ENCODE measurements at places on chromosomes 7 and 10.

GRCh38 chr7:94336009-94336408 lies 58.7 kb upstream of the COL1A2 start:
- no peak for DNase-seq

GRCh38 chr10:113523071-113523470 lies 29.8 kb upstream of the HABP2 start:
- no peak for DNase-seq

- DNase-seq: no peak
Observed at GRCh38 chr7:9958486-9958885, 1015.2 kb upstream of the PHF14 start.

DNA sequence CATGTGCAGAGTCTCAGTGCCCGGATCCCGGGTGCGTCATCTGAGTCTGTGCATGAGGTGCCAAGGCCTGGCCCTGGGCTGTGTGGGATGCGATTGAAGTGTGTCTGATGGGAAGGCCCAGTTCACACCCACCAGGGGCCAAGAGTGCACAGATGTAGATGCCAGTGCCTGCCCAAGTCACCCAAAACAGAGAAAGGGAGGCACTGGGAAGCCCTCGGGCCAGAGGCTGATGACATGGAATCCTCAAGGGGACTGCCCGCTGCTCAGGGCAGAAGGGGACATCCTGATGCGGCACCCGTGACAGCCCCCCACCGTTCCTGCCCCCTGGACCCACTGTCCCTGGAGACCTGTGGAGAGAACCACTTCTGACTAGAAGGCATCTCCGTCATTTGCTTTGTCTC lies 72.2 kb upstream of the ZNF479 start:
- DNase-seq: no peak

DNA sequence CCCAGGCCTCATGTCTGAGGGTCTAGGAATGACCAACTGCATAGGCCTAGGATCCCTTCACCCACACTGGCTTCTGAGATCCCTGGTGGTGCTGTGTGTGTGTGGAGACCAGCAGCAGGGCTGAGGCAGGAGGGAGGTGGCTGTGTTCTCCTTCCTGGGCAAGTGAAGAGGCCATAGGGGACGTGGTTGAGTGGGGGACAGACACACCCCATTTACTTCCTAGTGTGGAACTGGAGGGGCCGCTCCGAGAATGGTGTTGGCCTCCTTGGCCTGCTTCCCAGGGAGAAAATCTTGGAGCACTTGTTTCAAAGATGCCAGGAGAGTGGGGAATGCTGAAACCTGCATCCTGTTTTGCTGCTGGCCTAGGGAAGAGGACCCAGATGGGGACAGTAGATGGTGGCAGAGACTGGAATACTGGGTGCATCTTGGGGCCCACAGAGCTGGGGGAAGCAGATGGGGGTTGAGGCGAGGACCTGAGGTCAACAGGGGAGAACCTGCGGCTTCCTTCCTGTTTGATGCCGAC lies 19.1 kb downstream of the UBTD1 start:
- no peak for DNase-seq

DNA sequence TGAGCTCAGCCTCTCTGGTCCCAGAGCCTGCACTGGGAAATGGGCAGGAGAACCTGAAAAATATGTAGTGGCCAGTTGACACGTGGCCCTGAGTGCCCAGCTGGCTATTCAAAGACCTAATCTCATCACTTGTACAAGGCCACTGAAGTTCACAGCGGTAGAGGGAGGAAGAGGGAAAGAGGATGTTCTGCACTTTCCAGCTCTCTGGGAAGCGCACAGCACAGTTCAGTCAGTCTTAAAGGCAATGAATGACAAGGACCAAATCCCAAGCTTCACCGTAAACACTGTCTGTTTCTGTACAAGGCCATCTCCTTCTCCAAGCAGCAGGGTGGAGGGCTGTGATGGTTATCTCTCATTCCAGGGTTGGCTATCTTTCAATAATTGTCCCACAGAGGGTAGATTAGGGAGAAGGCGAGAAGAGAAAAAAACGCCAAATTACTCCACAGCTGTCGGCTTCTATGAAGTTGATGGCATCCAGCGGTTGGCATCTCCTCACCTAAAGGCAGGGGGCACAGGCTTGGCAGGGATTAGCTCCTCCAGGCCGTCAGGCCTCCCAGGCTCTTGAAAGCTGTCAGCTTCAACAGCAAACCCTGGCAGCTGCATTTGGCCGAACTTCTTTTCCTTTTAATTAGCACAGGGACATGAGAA lies 10.6 kb downstream of the SFMBT2 start:
- DNase-seq: no peak

DNA sequence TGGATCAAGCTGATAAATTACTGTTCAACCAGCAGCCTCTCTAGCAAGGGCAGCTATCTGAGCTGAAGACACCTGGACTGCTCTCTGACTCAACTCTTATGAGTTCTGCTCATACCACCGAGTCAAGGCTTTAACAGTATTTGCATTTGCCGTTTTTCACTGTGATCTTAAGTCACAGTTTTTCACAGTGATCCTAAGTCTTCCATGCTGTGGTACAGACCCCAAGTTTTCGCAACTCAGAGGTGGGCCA lies 31.3 kb downstream of the PIP4K2A start:
- DNase-seq: no peak

- DNase-seq: no peak
Observed at GRCh38 chr10:75294518-75294865, 58.7 kb upstream of the COMTD1 start.

GRCh38 chr10:52908478-52908877 lies 135.9 kb upstream of the MBL2 start:
- no peak for DNase-seq

DNA sequence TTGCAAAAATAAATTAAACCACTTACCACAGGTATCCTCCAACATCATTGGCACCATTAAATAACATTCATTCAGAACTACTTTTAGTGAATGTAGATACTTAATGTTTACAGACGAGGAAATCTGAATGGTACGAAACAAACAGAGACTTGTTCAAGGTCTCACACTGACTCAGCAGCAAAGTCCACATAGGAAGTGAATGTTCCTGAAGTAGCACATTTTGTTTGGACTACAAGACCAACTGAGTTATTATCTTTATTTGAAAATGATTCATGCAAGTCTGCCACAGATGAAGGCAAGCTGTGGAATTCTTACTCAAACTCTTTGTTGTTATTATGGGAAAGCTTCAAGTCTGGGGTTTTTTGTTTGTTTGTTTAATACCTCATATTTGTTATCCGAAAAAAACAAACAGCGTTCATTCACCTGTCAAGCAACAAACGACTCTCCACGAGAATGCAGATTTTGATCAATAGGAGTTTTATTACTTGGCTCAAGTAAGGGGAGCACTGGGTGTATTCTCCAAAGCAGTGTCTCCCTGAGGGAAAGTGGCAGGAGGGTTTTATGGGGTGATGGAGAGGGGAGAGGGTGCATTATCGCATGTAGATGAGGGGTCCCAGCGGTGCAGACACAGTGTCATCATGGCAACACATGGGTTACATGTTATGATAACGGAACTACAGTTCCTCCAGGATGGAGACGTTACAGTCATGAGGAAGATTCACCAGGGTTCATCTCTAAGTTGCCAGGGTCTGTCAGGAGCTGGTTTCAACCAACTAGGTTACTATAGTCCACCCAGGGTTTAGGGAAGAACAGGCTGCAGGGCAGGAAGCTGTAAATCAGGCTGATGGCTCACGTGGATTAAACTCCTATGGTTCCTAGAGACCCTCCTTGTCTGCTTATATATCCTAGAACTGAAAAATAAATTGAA lies 147.7 kb upstream of the AKR1E2 start:
- DNase-seq: peak; percentile 93

DNA sequence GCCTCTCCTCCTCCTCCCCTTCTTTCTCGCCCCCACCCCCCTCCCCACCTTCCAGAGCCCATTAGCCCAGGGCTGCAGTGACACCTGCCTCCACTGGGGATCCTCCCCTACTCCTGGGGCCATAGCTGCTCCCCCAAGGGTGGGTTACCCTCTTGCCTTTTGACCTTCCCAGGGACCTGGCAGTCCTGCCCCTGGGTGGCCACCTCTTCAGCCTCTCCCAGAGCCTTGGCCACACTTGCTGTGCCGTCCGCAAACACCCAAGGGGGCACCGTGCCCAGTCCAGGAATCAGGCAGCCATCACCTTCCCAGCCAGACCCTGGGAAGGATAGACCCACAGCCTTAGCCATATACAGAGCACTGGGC lies 19.8 kb upstream of the CLDN4 start:
- no peak for DNase-seq

DNA sequence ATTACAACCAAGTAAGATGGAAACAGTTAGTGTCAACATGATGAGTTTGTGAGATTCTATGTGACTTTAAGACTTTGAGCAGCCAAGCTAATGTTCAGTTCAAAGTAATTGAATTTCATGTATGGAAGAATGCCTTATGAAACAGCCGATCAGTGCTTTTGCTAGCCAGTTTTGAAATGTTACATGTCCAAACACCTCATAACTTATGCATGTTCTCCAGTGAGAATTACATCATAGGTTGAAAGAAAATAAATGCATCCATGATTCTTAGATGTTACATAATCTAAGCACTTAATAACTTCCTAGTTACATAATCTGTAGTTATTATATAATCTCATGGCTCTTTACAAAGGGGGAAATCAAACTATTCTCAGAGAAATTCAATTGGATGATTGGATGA lies 211.3 kb downstream of the BICC1 start:
- DNase-seq: peak; percentile 53

DNA sequence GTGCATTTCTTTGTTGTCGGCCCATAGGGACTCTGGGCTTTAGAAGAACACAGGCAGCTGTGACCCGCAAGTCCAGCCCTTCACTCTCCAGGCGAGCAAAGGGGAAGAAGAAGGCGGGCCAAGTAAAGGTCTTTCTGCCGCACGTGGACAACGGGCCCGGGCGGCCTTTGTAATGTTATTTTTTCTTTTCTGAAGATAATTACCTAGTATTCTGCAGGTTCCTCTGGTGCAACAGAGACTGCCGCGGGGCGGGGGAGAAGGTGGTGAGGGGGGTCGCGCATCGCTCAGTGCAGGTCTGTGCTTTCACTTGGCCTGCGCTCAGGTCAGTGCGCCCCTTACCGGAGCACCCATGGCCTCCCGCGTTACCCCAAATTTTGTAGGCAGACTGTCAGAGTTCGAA lies 7.1 kb upstream of the TBX20 start:
- no peak for DNase-seq

- DNase-seq: no peak
Observed at GRCh38 chr10:104449391-104449790, 95.8 kb downstream of the CFAP58 start.
